HTR-8/SVneo (cell line): ENCODE measurements at places on chromosomes 3 and 15.

DNA sequence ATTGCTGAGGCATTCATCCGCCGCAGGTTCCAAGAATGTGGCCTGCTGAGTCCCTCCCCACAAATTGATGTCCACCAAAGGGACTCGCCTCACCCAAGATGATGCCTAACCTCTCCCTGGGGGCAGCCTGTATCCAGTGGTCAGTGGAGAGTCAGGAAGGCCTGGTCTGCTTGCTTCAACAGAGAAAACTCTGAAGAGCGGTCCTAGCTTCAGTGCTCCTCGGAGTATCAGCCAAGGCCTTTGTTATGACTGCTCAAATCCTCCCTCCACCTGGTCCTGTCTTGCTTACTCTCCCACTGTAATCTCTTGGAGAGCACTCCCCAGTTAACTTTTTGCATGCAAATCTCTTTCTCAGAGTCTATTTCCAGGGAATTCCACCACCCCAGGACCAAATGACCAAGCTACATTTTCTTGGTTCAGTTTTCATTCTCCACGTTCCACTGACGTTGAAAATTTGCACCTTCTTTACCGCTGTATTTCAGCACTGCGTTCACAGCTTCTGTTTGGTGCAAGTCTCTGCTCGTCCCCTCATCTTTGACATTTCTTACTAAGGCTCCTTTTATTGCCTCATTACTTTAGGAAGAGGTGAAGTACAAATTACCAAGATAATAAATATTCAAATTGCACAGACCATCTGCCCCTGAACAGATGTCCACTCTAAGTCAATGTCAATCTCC lies 22.3 kb downstream of the CMTM7 start:
- DNase-seq = no peak

DNA sequence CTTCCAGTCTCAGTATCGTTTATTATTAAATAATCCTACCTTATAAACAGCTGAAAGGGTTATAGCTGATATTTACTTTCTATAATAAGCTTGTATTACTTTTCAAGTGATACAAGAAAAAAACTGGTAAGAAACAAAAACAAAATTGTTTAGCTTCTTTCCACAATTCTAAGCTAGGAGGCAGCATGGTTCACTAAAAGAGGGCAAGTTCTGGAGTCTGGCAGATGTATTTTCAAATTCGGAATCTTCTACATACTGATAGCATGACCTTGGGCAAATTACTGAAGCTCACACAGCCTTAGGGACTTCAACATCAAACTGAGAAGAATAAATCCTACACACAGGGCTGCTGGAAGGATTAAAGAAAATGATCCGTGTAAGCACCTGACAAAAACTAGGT lies 15.4 kb downstream of the C15orf62 start:
- no peak for DNase-seq

DNA sequence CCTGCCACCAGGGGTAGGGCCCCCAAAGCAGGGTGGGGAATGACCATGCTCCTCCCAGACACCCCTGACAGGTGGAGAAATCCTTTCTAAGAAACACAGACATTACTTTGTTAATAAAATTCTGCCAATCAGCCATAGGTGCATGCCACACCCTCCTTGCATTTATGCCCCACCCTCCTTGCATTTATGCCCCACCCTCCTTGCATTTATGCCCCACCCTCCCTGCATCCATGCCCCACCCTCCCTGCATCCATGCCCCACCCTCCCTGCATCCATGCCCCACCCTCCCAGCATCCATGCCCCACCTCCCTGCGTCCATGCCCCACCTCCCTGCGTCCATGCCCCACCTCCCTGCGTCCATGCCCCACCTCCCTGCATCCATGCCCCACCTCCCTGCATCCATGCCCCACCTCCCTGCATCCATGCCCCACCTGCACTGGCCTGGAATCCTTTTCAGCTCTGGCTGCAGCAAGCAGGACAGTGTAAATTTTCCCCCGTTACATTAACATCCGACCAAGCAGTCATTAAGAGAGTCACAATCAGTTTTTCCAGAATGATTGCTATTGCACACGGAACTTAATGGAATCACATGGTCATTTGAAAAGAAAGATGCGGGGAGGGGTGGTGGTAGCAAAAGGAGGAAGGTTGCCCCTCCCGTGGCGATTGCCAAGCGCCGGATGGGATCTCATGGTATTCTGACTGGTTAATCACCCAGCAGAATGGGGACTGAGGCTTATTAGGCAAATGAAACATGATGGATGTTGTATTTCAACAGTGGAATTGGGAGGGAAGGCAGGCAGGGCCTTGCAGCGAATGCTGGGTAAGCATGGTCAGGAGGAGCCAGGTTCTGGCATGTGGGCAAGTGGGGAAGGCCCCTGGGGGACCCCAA lies 91.2 kb downstream of the TLE3 start:
- DNase-seq = no peak

- DNase-seq = no peak
Measured at GRCh38 chr3:136860541-136860940, 1.5 kb upstream of the NCK1 start.

DNA sequence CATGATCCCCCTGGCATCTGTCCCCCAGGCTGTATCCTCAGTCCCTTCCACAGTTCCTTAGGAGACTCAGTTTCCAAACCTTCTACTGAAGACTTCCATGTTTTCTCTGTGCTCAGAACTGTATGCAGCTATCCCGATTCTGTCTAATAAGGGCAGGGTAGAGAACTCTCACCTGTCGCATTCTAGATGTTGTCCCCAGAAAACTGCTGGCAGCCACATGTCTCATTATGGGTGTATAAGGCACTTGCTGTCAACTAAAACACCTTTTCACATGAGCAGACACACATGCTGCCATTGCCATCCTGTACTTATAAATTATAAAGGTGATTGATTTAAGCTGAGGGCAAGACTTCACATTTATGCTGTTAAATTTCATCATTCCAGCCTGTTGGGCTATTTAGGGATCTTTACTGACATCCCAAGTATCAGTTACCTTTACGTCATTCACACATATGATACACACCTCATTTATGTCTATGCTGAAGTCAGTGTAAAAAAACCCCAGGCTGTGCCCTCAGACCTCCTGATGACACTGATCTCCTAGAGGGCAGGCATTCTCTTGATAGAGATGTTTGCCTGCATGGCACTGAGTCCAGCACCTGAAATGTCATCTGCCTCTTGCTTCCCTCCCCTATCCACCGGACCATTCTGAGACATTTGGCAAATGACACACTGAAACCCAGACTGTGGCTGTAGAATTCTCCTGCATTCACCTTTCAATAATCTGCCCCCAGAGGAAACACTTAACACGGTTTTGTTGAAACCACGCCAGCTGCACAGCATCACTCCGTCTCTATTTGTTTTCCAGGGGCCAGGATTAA lies 35.8 kb downstream of the BTD start:
- no peak for DNase-seq

GRCh38 chr3:21524133-21524532 lies 226.9 kb downstream of the ZNF385D start:
- no peak for DNase-seq

DNA sequence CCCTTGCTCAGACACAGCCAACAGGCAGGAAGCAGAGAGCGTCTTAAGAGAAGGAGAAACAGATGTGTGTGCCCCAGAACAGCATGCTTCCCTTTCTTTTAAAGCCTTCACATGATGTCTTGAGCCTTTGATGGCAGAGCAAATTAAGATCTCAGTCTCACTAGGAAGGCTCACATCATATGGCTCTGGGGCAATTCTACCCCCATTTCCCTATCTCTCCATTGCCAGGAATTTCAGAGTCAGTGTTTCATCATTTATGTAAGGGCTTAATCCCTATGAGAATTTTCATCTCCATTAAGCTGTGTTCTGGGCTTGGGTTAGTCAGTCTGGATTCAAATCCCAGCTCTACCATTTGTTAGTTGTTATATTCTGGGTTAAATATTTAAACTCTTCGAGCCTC lies 41.4 kb upstream of the GLCE start:
- DNase-seq = no peak

- DNase-seq = no peak
Measured at GRCh38 chr15:58690703-58691102, 58.8 kb downstream of the ADAM10 start.

GRCh38 chr3:1087066-1087560 lies 5.7 kb upstream of the CNTN6 start:
- peak; percentile 3 for DNase-seq

DNA sequence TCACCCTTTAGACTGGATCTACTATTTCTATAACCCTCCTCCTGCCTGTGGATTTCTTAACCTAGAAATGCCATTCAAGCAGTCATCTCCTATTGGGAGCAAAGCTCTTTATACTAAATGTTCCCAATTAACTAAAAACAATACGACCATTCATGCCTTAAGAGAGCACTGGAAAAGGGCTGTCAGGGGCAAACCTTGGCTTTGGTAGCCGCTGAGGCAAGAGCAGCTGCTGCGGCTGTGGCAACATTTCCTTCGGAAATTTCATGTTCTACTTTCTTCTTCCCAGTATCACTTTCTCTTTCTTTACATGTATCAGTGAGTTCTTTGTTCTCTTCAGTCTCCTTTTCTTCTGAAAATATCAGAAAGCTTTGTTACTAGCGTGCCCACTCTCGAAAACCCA lies 56.3 kb upstream of the CSPG5 start:
- no peak for DNase-seq

DNA sequence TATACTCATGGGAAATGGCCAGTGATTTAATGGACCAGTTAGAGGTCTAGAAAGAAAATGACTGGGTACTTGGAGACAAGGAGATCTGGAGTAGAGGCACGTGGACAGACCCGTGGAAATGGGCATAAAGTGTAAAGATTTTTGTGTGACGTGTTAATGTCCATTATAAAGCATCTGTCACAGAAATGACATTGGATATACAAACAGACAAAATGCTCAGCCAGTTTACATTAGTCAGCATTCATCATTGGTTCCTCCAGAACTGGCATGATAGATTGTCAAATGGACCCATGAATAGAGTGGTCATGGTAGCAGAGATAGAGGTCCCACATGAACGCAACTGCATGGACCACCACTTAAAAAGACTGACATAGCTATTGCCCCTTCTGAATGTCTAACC lies 144.1 kb upstream of the GALNT15 start:
- no peak for DNase-seq

DNA sequence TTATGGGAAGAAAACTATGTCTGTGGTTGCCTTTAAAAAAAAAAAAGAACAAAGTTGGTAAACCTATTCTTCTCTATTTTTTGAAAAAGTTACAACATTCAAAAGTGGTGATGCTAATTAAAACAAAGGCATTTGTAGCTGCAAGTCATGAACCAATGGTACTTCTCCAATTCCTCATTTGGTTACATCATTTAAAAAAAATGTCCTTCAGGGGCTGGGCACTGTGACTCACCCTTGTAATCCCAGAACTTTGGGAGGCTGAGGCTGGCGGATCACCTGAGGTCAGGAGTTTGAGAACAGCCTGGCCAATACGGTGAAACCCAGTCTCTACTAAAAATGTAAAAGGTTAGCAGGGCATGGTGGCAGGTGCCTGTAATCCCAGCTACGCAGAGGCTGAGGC lies 574.6 kb downstream of the VGLL3 start:
- DNase-seq = peak; percentile 1

DNA sequence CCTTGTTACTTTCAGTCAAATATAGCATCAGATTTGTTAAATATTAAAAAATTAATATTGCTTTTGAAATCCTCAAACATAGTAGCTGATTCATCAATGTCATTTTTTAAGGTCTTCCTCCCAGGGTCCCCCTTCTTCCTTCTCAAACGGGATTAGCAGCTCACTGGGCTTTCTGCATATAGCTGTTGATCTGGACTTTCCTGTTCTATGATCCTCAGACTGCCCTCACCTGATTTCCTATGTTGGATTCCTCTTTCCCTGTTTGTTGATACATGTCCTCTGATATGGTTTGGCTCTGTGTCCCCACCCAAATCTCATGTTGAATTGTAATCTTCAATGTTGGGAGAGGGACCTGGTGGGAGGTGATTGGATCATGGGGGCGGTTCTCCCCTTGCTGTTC lies 5.8 kb downstream of the GUCA1C start:
- no peak for DNase-seq

DNA sequence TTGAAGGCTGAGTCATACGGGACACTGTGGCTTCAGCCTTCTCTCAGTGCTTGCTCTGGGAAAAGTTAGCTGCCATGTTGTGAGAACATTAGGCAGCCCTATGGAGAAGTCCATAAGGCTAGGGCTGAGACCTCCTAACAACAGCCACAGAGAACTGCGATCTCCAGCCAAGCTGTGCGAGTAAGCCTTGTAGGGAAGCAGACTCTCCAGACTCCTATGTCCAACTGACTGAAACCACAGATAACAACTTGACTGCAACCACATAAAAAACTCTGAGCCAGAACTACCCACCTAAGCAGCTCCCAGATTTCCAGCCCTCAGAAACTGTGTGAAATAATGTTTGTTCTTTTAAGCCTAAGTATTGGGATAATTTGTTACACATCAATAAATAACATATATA lies 40.7 kb downstream of the DENND6A start:
- no peak for DNase-seq

- no peak for DNase-seq
Measured at GRCh38 chr15:88257311-88258092, 963 bp upstream of the NTRK3 start.

DNA sequence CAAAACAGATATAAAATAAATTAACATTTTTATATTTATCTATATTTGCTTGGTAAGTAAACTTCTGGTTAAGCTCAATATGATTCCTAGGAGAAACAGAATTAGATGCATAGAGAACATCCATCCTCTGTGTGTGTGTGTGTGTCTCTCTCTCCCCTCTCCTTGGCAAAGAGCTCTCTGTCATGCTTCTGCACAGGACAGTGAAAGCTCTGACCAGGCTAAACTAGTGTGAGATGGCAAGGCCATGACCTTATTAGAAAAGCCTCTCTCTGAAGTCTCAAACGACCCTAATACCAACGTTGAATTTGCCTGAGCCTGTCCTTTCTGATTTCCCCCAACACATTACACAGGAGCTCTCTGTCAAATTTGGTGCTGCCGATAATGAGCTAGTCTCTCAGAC lies 746.0 kb downstream of the VGLL3 start:
- no peak for DNase-seq

DNA sequence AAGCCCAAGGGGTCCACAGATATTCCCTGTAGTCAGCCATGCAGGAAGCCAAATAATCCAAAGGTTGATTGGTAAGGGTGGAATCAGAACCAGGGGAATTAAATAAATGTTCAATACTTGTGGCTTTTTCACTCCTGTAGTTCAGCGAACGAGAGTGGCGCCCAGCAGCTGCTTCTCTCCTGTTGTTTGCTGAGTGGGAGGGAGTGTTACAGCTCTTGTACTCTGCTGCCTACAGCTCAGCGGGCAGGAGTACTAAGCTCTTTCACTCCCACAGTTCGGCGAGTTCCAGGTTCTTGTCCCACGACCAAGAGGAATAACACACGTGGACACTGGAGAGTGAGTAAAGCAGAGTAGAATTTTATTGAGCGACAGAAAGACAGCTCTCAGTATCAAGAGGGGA lies 105.9 kb downstream of the MOBP start:
- no peak for DNase-seq

- no peak for DNase-seq
Measured at GRCh38 chr3:172036541-172037215, 2.7 kb upstream of the FNDC3B start.

DNA sequence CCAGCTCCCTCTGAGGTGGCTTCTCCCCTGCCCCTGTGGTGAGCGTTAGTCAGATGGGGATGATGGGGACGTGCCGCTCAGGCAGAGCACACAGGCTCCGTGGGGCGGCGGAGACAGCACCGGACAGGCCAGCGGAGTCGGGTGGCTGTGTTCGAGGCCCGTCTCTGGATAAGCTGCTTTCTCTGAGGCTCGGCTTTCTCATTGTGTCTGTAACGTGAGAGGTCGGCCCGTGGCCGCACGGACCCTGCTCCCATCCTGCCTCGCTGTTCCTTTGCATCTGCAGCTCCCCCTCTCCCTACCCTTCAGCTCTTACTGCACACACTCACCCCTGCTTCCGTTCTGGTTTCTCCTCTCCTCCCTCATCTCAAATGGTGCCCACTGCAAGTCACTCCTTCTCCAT lies 62.5 kb downstream of the FAM43A start:
- DNase-seq = no peak

GRCh38 chr3:126355777-126356372 lies 1.3 kb downstream of the KLF15 start:
- DNase-seq = peak; percentile 61
